Erythroblast (primary cell): ENCODE measurements at places on chromosomes 2 and 18.

DNA sequence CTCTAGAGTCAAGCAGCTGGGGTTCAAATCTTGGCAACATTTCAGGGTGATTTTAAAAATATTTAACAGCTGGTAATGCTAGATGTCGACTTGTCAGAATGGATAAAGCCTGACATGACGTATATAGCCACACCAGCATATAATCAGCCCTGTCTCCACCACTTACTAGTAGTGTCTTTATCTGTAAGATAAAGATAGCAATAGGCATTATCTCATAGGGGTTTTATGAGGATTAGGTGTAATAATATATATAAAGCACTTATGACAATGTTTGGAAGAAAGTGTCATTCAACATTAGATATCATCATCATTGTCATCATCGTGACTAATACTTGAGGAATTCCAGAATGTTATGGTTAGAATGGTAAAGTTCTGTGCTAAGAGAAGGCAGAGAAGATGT is 369.0 kb upstream of the CWC22 start:
- no peak for DNase-seq

DNA sequence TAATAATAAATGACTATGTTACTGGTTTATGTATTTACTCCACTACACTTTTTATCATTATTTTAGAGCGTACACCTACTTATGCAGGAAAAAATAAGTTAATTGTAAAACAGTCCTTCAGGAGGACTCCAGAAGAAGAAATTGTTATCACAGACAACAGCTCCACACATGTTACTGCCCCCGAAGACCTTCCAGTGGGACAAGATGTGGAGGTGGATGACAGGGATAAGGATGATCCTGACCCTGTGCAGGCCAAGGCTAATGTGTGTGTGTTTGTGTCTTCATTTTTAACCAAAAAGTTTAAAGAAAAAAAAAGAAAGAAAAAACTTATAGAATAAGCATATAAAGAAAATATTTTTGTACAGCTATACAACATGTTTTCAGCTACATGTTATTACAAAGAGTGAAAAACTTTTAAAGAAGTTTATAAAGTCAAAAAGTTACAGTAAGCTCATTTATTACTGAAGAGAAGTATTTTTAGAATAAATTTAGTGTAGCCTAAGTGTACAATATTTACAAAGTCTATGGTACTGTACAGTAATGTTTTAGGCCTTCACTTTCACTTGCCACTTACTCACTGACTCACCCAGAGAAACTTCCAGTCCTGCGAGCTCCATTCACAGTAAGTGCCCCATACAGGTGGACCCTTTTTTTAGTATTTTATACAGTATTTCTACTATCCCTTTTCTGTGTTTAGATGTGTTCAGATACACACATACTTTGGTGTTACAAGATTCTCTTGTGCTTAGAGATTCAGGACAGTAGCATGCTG is 7.5 kb downstream of the TGFBRAP1 start:
- no peak for DNase-seq

DNA sequence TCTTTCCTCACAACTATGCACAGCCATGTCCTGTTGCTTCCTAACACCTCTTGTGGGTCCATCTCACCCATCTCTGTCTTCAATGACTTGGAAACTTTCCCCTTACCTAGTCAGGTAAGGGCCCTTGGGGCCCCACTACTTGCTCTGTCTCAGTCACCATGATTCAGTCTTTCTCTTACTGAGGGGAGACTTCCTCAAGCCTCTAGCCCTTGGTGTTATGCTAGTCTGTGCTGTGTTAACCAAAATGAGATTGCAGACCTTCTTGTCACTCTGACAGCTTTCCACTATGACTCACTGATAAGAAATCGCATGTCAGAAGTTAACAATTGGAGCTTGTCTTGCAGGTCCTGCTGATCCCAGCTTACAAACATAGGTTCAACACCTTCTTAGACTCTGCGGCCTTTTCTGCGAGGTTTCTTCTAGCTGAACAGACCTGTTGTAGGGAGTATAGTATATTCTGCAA is 65.3 kb downstream of the WDR75 start:
- peak; percentile 85 for DNase-seq

DNA sequence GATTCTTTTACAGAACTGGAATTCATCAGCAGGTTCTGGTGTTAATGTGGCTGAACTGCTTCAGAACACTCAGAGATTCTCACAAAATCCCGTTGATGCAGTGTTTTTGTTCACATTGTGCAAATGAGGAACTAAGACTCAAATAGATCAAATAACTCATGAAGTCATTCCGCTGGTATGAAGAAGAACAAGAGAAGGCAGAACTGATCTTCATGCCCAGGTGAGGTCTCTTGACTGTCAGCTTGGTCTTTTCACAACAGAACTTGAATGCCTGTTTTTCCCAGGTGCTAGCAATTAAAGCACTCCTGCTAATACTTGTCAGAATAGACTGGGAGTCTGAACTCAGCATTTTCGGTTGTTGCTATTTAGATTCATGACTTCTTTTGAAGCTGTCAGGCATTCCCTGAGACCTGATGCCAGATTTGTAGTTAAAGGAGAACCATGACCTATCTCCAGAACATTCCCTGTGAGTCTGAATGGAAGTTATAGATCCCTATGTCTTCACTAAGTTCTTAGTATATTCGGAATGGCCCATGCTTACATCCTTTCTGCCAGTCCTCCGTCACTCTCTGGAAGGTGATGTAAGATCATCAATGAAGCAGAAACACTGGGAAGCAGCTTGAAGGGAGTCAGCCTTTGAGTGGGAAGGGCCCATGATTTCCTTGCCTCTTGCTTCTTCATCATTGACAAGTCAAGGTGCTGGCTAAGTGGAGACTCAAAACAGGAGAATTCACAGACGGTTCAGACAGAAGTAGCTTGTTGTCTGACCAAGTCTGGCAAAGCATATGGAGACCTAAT is 155.7 kb downstream of the MTCL1 start:
- DNase-seq = no peak

DNA sequence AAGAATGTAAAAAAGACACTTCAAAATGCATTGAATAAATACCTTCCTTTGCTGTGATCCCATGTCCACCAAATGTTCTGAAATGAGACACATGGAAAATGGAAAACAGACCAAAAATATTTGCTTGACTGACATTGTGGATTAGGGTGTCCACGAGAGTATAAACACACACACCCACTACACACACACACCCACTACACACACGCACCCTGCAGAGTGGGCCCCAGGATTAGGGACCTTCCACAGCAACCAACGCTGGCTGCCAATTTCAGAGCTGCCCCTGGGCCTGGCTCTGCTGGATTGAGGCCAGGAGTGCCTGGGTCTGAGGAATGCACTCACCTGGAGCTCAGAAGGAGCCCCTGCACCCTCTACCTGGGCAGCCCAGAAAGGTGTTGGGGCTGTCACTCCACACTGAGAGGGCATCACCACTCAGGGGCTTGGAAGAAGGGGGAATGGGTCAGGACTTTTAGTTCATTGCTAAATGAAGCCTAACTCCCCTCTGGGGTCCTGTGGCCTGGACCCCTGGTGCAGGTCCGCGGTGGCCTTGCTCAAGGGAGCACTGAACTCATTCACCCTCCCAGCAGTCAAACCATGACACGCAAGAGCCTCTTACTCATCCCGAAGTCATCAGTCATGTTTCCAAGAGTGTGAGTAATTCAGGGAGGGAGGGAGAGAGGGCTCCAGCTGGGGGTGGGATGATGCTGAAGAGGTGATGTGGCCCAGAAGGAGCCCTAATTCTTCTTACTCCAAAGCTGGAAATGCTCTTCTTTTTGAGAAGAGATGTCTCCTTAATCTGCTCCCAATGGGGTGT is 50.2 kb upstream of the PLB1 start:
- no peak for DNase-seq

- no peak for DNase-seq
These were observed 370.7 kb upstream of the SYT4 start for GRCh38 chr18:43648002-43648401.

DNA sequence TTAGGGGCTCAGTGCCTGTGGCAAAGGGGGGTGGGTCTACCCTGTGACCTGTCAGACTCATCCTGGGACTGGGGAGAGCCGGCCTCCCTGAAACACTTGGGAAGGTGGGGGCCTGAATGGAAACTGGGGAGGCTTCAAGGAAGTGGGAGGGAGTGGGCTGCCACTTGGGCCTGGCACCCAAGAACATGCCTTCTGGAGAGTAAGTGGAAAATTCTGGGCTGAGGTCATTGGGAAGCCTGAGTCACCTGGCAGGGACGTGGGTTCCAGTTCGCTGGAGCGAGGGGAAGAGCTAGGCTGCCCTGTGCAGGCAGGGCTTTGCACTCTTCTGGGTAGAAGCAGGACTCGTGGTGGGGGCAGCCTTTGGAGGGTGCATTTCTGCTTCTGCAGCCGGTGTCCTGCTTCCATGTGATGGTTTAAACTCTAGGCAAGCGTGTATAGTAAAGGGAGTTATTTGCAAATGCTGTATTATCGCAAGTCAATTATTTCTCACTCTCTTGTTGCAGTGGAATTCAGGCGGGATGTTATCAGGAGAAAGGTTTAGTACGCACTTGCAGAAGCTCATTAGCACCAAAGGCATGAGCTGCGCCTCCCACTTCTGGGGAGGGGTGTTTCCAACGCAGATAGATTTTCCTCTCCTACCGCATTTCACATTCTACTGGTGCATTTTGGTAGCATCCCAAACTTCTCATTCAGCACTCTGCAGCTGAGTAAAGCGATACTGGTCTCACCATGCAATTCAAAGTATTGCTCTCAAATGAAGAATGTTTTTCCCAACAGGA is 3.8 kb downstream of the LRRFIP1 start:
- DNase-seq = no peak

GRCh38 chr18:8348051-8348720 is 261.1 kb upstream of the RAB12 start:
- DNase-seq = no peak

- DNase-seq = no peak
These were observed 17.3 kb downstream of the MSH2 start for GRCh38 chr2:47420214-47420613.

GRCh38 chr18:8724452-8724851 is 19.1 kb downstream of the MTCL1 start:
- DNase-seq = no peak

- no peak for DNase-seq
These were observed 174.0 kb upstream of the SLC14A2 start for GRCh38 chr18:45441110-45441847.

GRCh38 chr2:102540882-102541281 is 67.9 kb downstream of the SLC9A4 start:
- DNase-seq = no peak

DNA sequence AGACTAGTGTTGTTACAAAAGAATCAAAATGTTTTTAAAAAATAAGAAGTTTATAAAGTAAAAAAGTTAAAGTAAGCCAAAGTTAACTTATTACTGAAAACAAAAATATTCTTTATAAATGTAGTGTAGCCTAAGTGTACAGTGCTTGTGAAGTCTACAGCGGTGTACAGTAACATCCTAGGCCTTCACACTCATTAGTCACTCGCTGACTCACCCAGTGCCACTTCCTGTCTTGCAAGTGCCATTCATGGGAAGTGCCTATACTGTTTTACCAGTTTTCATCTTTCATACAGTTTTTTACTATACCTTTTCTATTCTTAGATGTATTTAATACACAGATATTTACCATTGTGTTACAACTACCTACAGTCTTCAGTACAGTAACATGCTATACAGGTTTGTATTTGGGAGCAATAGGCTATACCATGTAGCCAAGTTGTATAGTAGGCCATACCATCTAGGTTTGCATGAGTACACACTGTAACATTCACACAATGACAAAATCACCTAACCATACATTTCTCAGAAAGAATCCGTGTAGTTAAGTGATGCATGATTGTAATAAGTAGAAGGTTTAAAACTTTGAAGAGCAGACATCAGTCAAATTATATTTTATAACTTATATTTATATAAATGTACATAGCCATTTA is 13.4 kb downstream of the SERPINB7 start:
- DNase-seq = peak; percentile 4

DNA sequence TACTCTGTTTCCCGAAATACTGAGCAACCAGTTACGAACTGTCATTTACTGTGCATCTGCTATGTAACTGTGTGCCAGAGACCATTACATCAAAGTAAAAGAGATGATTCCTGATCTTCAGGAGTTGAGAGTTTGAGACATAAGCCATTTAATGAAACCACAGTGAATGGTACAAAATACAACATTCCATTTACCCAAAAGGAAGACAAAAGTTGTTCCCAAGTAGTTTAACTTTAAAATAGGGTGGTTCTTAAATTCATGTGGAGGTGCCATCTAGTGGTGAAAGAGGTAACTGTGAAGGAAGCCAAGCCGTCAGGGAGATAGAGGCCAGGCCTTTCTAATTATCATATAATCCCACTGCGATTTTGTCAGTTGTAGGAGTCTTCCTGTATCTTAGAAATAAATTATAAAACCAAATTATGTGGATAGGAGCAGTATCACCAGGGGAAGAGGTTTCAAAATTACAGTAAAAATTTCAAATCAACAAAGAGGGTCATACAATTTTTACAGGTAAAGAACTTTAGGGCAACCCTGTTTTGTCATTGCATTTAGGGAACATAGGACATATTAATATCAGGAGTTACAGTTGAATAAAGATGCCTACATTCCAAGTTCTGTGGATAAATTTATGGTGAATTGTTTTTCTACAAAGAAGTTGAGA is 67.7 kb downstream of the EPAS1 start:
- peak; percentile 84 for DNase-seq

DNA sequence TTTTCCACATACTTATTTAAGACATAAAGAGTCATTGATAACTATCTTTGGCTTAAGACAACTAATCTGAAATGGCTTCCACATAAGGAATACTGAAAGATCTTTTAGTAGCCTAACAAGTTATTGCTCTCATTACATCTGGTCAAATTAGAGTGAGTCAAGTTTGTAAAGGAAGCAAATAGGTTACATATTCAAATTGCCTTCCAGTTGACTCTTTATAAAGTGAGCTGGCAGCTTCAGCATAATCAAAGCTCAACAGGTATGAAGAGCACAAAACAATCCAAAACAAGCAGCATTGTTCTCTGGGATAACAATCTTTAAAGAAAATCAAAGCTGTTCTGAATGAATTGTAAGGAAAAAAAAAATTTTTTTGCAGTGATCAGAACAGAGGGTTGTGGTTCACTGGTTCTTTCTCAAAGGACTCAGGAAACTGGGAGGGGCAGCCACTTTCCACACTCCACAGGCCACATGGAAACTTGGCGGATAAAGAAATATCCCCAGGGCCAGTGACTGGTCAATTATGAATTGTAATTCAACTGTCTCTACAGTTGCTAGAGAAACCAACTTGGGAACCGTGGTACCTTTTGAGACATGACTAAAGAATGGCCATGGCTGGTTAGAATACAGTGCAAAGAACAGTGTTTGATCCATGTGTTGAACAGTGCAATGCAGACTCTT is 369.3 kb upstream of the KCNH7 start:
- no peak for DNase-seq

- DNase-seq = no peak
These were observed 33.6 kb downstream of the PLEKHA3 start for GRCh38 chr2:178513876-178514275.

DNA sequence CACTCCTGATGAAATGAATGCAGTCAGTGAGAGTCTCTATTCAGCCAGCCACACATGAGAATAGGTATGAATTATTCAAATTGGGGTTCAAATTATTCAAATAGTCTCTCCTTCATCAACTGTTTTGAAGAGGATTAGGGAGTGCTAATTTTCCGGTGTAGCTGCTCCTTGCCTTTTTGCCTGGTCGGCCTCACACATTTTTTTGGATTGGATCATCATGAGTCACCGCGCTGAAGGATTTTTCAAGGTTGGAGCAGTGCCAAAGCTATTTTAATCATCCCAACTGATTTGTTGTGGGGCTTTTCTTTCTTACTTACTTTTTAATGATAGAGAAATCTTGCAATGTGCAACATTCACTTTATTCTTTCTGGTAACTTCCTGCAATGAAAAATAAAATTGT is 2.4 kb upstream of the DTNA start:
- no peak for DNase-seq

- DNase-seq = no peak
These were observed 48.4 kb upstream of the NEMP2 start for GRCh38 chr2:190582736-190583506.

- DNase-seq = peak; percentile 25
These were observed 36.0 kb downstream of the PCBP1 start for GRCh38 chr2:70123051-70123828.
